ENCODE measurements at places on chromosomes 3 and 15.

DNA sequence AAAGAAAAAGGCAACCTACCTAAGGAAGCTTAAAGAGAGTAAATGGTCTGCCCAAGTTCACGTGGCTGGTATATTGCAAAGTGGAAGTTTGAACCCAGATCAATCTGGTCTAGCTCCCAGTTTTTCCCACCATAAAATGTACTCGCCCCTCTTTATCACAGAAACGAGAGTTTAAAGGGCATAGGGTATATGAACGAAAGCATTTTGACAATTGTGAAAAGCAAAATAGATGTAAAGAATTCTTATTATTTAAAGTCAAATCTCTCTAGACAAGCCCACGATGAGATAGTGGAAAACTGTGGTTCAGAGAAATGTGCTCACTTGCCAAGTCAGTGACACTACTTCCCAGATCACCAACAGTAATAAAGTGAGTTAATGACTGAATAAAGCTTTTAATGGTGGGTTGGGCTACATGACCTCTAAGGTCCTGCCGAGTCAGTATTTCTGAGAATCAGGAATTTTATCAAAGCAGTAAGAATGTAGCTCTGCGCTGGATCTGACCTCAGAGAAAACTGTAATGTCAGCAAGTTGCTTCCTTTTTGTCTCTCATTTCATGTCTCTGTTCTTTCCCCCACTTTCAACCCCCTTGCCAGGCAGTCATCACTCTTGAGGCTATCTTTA, 23.3 kb upstream of the NEO1 start:
- DNase-seq = no peak

DNA sequence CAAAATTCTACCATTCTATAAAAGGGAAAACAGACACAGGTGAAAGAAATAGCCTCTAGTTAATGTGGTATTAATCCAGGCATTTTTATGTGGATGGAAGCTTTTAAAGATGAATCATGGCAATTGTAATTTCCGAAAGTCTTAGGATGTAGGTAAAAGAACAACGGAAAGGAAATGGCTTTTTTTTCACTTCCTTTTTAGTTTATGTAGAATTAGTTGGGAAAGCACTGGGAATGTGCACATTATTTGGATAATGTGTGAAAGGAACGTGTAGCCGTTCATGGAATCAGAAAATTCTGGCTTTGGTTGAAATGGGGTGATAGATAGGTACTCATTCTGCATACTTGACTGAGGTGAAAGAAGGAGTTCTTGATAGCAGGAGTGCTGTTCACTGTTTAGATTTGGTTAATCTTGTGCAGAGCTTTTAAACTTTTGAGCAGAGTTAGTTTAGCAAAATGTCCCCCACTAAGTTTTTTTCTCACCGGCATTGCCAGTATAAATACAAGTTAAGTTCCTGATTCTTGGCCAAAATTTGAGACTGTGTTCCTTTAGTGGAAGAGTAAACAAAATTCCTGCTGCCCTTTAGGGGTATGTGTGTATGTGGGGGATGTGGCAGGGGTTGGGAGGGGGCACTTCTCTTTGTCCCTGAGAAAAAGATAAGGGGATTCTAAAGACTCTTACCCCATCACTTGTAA, 20.2 kb upstream of the UTS2B start:
- no peak for DNase-seq

DNA sequence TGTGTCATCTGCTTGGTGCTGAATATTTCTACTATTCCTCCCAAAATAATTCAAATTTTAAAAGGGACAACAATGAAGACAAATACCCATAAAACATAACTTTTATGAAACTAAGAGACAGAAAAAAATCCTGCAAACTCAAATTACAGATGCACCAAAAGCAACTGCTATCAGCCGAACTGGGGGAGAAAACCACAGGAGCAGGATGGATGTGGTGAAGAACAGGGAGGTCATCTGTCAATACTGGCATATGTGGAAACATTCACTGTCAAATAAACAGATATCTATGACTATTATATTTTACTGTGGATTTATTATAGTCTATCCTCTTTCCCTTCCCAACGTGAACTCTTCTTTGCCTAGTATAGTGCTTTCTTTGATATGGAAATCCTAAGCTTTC, 53.3 kb upstream of the CPOX start:
- DNase-seq = no peak

DNA sequence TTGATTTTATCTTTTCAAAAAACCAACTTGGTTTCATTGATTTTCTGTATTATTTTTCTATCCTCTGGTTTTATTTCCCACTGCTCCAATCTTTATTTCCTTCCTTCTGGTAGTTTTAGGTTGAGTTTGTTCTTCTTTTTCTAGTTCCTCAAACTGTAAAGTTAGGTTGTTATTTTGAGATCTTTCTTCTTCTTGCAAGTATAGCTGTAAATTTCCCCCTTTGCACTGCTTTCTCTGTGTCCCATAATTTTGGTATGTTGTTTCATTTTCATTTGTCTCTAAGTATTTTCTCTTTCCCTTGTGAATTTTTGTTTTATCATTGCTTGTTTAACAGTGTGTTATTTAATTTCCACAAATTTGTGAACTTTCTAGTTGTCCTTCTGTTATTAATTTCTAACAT, 120.0 kb downstream of the PLD1 start:
- no peak for DNase-seq

DNA sequence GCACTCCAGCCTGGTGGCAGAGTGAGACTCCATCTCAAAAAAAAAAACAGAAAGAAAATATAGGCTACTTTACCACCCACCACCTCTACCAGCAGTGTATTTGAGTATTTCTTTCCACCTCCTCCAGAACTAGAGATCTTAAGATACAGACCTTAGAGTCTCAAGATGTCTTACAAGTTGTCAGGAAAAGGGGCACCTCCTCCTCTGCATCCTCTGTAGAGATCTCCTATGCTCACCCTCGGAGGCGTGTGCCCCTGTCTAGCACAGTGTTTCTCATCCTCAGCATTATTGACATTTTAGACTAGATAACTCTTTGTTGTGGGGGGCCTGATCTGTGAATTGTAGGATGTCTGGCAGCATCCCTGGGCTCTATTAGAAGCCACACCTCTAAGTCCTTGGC, 27.7 kb upstream of the P4HTM start:
- no peak for DNase-seq

GRCh38 chr3:52026041-52026440, 30.3 kb downstream of the DUSP7 start:
- no peak for DNase-seq

GRCh38 chr15:58505581-58505980, 73.8 kb downstream of the LIPC start:
- DNase-seq = no peak

GRCh38 chr3:189779166-189779565, 148.0 kb downstream of the TP63 start:
- no peak for DNase-seq

- DNase-seq = no peak
Observed at GRCh38 chr3:184145751-184146270, 9.4 kb upstream of the DVL3 start.

DNA sequence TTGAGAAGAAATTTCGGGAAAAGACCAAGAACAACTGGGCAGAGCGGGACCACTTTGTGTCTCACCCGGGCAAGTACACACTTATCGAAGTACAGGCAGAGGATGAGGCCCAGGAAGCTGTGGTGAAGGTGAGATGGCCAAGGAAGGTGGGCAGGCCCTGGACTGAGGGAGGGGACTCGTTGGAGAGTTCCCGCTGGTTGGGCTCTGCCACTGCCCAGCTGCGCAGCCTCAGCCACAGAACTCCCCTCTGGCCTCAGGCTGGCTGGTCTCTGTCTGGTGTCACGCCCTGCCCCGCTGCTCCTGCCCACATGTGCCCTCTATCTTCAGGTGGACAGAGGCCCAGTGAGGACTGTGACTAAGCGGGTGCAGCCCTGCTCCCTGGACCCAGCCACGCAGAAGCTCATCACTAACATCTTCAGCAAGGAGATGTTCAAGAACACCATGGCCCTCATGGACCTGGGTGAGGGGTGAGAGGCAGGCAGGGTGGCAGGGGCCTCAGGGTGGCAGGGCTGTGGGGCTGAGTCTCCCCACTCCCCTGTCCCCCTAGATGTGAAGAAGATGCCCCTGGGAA, 2.4 kb downstream of the PARP3 start:
- no peak for DNase-seq

Data from activated T-helper 1 cell treated with Interleukin-2 at 50 U/mL for 16 hours (primary cell).